ENCODE measurements at places on chromosomes 6 and 20. TPM values are rescaled to one million over a fixed set of nuclear protein-coding genes. Genes with fewer than 3 reads are reported as not detected.

GRCh38 chr20:48562586-48563116 is 265.1 kb downstream of the PREX1 start:
- H3K4me3 ChIP-seq, result no peak overlapping the region
- no peak overlapping the region for H3K27ac ChIP-seq
- DNase-seq, result no peak
- H3K36me3 ChIP-seq, result peaks cover 12% of the 10 kb centered on the region
- peaks cover 20% of the 10 kb centered on the region for H3K4me1 ChIP-seq
- peaks cover 5% of the 10 kb centered on the region for H3K27me3 ChIP-seq

- peaks cover 36% of the 10 kb centered on the region for H3K4me1 ChIP-seq
- no peak for DNase-seq
- peak overlapping the region; percentile 69 for H3K27ac ChIP-seq
- peaks cover 5% of the 10 kb centered on the region for H3K27me3 ChIP-seq
- no peak overlapping the region for H3K4me3 ChIP-seq
Observed at GRCh38 chr20:47243532-47244305, 112.8 kb downstream of the ZMYND8 start.

GRCh38 chr20:56702931-56703840 is 74.1 kb downstream of the TFAP2C start:
- peaks cover 8% of the 10 kb centered on the region for H3K4me1 ChIP-seq
- H3K4me3 ChIP-seq, result no peak overlapping the region
- peaks cover 3% of the 10 kb centered on the region for H3K27me3 ChIP-seq
- no peak overlapping the region for H3K27ac ChIP-seq
- H3K36me3 ChIP-seq, result peaks cover 7% of the 10 kb centered on the region

GRCh38 chr6:108395297-108395696 is 100.4 kb downstream of the AFG1L start:
- no peaks in the 10 kb centered on the region for H3K27me3 ChIP-seq
- no peak overlapping the region for H3K4me3 ChIP-seq
- no peak for DNase-seq
- no peaks in the 10 kb centered on the region for H3K36me3 ChIP-seq
- no peak overlapping the region for H3K27ac ChIP-seq

- H3K4me1 ChIP-seq, result peaks cover 12% of the 10 kb centered on the region
- H3K36me3 ChIP-seq, result no peaks in the 10 kb centered on the region
- no peak for DNase-seq
- no peak overlapping the region for H3K27ac ChIP-seq
- no peaks in the 10 kb centered on the region for H3K27me3 ChIP-seq
Observed at GRCh38 chr6:108619431-108620197, 58.9 kb downstream of the FOXO3 start.

MUC21 gene
- total RNA-seq, result not detected

GRCh38 chr6:134379076-134379475 is 61.2 kb upstream of the SGK1 start:
- H3K36me3 ChIP-seq, result no peaks in the 10 kb centered on the region
- H3K4me1 ChIP-seq, result peaks cover 2% of the 10 kb centered on the region
- H3K27me3 ChIP-seq, result peaks cover 4% of the 10 kb centered on the region
- no peak for DNase-seq

DNA sequence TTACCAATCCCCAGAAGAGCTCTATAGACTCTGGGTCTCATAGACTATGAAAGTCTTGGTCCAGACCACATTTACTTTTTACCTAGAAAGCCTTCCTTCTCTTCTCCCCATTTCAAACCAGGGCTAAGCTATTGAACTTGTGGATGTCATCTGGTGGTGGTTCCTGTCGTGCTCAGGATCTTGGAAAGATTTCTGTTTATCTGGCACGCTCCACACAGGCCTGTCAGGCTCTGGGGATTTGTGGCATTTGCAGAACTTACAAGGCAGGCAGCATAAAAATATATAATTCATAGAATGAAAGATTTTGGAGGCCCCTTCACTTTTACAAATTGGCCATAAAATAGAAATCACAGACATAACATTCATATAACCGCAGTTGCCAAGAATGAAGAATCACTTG is 188.1 kb downstream of the UST start:
- peaks cover 2% of the 10 kb centered on the region for H3K27me3 ChIP-seq
- no peak for DNase-seq
- H3K36me3 ChIP-seq, result no peaks in the 10 kb centered on the region
- H3K27ac ChIP-seq, result no peak overlapping the region
- peaks cover 22% of the 10 kb centered on the region for H3K4me1 ChIP-seq

DNA sequence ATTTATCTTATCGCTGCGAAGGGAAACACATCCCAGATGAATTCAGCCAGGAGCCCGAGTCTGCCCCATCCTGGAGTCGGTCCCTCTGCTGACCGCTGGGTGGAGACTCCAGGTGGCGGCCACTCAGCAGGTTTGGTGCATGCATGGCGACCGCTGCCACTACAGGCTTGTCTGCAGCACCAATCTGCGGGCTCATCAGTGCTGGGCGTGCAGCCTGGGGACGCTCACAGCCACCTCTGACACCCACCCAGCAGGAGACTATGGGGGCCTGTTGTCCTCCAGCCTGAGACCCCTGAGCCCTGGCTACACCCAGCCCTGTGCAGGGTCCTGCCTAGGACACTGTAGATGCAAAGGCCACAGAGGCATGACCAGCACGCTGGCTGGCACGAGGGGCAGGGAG is 40.5 kb upstream of the GATA5 start:
- DNase-seq, result no peak
- H3K27me3 ChIP-seq, result peaks cover 3% of the 10 kb centered on the region
- H3K27ac ChIP-seq, result no peak overlapping the region

- peaks cover 82% of the 10 kb centered on the region for H3K4me1 ChIP-seq
- peaks cover 11% of the 10 kb centered on the region for H3K27me3 ChIP-seq
- H3K27ac ChIP-seq, result peak overlapping the region; percentile 96
Observed at GRCh38 chr6:105324386-105324950, 78.4 kb downstream of the PREP start.

- H3K4me1 ChIP-seq, result peaks cover 11% of the 10 kb centered on the region
- no peak for DNase-seq
- peaks cover 5% of the 10 kb centered on the region for H3K27me3 ChIP-seq
- H3K36me3 ChIP-seq, result peaks cover 8% of the 10 kb centered on the region
- H3K4me3 ChIP-seq, result no peak overlapping the region
- no peak overlapping the region for H3K27ac ChIP-seq
Observed at GRCh38 chr6:166906376-166907044, 49.8 kb downstream of the RNASET2 start.

DNA sequence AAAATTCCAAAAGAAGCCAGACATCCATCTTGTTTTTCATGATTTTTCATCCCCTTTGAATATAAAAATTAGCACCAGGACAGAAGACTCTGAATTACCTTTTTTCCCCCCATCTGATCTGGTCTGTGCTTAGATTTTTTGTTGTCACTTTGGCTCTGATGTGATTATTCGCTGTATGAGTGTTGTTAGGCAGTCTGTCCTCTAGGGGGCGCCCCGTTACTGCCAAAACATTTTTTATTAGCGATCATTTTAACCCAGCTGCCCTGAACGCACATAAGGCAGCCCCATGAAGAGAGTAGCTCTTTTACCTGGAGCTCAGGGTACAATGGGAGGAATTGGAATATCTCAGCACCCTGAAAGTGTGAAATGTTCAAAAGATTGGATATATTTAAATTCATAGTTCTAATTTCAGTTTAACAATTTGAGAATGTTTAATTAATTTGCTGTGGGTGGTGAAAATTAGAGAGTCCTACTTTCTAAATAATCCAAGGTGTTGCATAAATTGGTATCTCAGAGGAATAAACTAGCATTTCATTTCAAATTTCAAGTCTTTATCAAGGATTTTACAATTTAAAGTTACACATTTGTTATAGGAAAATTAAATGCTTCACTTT is 60.8 kb downstream of the PRPH2 start:
- peak; percentile 83 for DNase-seq
- H3K27ac ChIP-seq, result no peak overlapping the region
- H3K4me3 ChIP-seq, result no peak overlapping the region
- no peaks in the 10 kb centered on the region for H3K4me1 ChIP-seq

DNA sequence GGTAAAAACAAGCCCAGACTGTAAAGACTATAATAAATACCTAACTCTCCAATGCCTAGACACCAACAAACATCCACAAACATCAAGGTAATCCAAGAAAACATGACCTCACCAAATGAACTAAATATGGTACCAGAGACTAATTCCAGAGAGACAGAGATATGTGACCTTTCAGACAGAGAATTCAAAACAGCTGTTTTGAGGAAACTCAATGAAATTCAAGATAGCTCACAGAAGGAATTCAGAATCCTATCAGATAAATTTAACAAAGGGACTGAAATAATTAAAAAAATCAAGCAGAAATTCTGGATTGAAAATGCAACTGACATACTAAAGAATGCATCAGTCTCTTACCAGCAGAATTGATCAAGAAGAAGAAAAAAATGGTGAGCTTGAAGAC is 26.6 kb downstream of the NCOA6 start:
- DNase-seq, result no peak
- peaks cover 2% of the 10 kb centered on the region for H3K27me3 ChIP-seq
- H3K4me1 ChIP-seq, result no peaks in the 10 kb centered on the region
- H3K27ac ChIP-seq, result no peak overlapping the region
- no peak overlapping the region for H3K4me3 ChIP-seq
- H3K36me3 ChIP-seq, result peaks cover 9% of the 10 kb centered on the region

GRCh38 chr6:110590821-110591351 is 114.5 kb upstream of the SLC22A16 start:
- no peaks in the 10 kb centered on the region for H3K36me3 ChIP-seq
- no peak overlapping the region for H3K27ac ChIP-seq
- no peaks in the 10 kb centered on the region for H3K27me3 ChIP-seq
- no peak overlapping the region for H3K4me3 ChIP-seq
- H3K4me1 ChIP-seq, result peaks cover 3% of the 10 kb centered on the region

SLA2 gene
- not detected for total RNA-seq

DNA sequence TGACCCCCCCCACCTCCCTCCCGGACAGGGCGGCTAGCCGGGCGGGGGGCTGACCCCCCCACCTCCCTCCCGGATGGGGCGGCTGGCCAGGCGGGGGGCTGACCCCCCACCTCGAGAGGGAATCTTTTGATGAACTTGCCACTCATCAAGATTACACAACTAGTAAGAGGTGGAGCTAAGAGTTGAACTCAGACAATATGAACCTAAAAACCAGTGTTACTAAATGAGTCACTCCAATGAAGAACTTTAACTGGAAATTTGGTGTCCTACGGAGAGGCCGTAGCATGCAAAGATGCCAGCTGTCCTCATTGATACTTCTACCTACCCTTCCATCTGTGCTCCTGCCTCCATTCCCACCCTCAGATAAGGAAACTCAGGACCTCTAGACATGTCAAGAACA is 42.8 kb downstream of the PFDN4 start:
- H3K36me3 ChIP-seq, result peaks cover 8% of the 10 kb centered on the region
- H3K4me1 ChIP-seq, result peaks cover 6% of the 10 kb centered on the region
- DNase-seq, result no peak
- H3K27me3 ChIP-seq, result peaks cover 4% of the 10 kb centered on the region

All from glutamatergic neuron (in vitro differentiated cells).